Stimulated activated CD4-positive, alpha-beta T cell treated with anti-CD3 and anti-CD28 coated beads, Interleukin-4, amount 100 ng/mL, for 1 hour (primary cell): ENCODE measurements at places on chromosomes 7 and 10.

DNA sequence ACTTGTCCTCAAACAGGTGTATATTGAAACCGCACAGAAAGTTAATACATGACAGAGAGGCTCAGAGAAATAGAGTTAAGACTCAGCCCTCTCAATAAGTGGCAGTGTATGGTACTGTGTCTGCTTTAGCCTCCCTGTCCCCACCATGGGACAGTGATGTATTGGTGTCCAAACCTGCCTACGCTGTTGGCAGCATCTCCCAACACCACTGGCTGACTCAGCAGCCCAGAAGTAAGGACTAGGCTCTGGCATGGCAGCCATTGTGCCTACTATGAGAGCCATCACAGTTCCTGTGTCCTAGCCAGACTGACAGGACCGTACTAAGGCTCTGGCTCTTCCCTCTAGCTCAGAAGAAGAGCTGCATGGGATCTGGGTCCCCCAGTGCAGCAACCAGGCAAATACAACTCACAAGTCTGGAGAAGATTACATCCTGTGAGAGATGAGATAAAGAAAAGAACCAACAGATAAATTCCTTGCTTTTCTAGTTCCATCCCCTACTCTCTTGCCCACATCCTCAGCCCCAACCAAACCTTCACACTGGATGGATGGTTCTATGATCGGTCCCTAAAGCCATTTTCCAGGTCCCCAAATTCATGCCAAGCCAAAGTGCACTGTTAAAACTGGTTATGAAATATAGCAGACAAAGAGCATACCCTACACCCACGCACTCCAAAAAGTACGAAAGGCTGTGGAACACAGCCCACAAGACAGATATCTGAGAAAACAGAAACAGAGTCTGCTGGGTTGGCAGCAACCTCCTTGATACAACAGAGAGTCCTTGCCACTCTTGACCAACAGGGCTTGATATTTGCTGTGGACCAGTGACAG lies 44.1 kb upstream of the DMTF1 start:
- no peak for DNase-seq

- DNase-seq: no peak
Observed at GRCh38 chr7:1027242-1028043, 16.9 kb upstream of the GPR146 start.

DNA sequence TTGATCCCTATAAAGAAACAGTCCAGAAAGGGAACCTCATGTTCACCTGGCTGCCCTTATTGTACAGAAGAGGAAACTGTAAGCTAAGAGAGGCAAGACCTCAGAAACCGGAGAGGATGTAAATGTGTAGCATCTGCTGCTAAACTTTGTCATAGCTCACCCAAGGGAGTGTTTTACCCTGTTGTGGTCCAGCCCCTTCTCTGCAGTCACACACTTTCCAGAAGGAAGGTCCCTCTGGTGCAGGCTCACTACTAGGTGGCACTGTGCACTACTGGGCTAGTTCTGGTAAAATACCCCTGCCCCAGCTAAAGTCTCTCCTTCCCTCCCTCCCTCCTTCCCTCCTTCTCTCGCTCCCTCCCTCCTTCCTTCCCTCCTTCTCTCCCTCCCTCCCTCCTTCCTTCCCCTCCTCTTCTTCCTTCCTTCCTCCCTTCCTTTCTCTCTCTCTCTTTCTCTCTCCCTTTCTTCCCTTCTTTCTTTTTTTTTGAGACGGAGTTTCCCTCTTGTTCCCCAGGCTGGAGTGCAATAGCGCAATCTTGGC lies 42.5 kb upstream of the LCOR start:
- DNase-seq: no peak

DNA sequence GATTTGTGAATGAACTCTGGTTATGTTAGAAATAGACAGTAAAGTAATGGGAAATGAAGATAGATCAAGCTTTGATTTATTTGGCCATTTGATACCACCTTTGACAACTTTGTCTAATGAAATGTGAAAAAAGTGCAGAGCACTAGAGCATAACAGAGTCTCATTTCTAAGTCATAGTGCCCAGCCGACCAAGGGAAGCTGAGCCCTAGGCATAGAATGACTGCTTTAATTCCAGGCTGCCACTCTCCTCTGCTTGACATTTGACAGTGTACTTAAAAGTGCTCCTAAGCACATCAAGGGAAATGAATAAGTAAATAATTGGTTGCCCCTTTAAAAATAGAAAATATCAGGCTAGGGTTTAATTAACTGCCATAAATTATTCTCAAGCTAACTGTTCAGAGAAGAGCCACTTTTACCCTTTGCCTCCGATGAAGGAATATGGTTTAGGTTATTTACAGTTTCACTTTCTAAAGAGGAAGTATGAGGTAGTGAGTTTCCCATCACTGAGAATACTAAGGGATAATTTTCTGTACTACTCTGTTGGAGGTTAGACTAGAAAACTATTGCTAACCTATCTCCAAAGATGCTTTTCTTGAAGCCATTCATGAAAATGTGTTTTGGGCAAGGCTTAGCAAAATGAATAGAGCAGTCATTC lies 591.6 kb downstream of the REEP3 start:
- DNase-seq: no peak

GRCh38 chr10:123480845-123481244 lies 185.3 kb upstream of the GPR26 start:
- DNase-seq: no peak

- DNase-seq: peak; percentile 46
Observed at GRCh38 chr10:14822879-14823755, 14.7 kb downstream of the CDNF start.

- DNase-seq: no peak
Observed at GRCh38 chr10:124068929-124069328, 24.5 kb downstream of the CHST15 start.

- no peak for DNase-seq
Observed at GRCh38 chr7:27102581-27103442, at the start of gene HOXA2. Gene HOXA2, minus strand, starts transcription at chr7:27102683. Its CDS starts 183 bp downstream, at chr7:27102500.

GRCh38 chr10:92593619-92594588 lies 974 bp downstream of the KIF11 start:
- no peak for DNase-seq

GRCh38 chr10:111267673-111268072 lies 190.8 kb downstream of the ADRA2A start:
- DNase-seq: no peak

DNA sequence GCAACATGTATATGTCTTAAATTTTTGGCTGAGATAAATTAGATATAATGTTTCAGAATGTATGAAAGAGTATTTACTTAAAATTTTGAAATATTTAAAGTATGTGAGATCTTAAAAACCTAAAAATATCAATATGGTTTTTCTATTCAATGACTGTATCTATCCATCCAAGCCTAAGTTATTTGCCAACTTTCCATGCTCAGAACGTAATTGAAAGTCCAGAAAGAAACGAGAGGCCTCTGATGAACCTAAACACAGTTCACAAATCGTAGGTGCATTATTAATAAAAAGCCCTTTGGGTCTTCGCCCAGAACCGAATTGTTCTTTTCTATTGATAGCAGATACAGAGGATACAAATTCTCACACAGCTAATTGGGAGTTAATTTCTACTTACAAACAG lies 6.5 kb downstream of the SVIL start:
- DNase-seq: no peak

DNA sequence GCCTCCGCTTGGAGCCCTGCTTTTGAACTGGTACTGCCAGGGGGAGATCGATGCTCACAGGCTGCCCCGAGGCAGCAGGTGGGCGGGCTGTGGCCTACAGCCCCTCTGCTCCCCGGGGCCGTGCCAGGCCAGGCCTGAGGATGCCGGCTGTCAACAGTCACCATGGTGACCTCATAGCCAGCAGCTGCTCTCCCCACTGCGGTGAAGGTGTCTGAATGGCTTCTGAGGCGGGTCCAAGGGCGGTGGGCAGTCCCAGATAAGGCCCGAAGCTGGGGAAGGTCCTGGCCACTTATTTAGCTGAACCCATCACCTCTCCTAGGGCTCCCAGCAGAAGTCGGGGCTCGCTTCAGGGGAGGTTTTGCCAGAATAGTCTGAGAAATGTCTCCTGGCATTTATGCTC lies 179.3 kb downstream of the ARHGAP12 start:
- DNase-seq: no peak

DNA sequence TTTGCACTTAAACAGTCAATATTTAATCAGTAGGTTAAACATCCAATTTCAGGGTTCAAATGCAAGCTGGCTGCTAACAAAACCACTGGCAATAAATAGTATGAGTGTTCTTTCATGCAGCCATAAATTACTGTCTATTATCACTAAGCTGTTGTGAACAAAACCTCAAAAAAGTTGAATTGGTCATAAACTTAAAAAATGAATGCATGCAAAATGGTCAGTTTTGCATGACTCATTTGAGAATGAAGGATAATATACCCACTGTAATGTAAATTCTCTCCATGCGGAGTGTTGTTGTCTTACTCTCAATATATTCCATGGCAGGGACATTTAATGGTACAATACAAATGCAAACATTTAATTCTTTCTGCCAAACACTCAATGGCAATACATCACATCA lies 226.4 kb downstream of the MAGI2 start:
- DNase-seq: no peak

DNA sequence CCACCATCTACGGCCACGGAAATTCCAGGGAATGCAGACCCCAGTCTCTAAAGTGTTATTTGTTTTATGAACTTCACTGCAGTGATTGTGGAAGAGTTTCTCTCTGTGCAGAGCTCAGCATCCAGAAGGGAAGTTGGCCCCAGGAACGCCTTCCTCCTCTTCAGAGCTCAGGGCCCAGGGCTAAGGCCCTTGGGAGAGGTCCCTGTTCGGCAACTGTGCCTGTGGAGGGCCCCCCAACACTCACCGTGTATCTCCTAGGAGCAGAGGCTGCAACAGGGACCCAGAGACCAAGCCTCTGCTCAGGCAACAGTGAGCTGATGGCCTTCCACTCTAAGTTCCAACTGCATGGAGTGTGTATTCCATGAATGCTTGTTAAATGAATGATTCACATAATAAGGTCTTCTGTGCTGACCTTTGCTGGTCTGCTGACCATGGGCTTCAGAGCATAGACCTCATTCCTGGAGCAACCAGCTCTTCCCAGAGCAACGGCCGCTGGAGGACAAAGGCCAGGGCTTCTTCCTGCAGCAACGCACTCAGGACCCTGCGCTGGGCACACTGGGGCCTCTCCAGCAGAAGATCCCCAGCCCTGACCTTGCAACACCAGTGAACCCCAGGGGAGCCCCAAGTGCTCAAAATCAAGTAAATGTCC lies 7.7 kb downstream of the DIP2C start:
- no peak for DNase-seq

GRCh38 chr10:121975295-121976086 lies 474 bp upstream of the NSMCE4A start:
- DNase-seq: no peak

DNA sequence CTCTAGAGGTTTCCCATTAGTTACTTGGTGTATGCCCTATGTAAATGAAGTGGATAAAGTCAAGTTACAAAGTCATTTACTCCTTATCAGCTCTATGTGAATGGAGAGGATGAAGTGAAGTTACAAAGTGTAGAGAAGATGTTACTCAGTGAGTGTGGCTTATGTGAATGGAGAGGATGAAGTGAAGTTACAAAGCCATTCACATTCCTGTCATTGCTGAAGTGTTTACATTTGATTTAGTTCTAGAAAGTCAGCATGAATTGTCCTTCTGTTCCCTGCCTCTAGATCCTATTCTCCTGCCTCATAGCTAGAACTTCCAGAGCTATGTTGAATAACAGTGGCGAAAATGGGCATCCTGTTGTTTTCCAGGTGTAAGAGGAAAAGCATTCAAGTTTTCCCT lies 880.1 kb downstream of the DNAJB9 start:
- no peak for DNase-seq

- DNase-seq: no peak
Observed at GRCh38 chr7:134806197-134806596, 26.8 kb downstream of the CALD1 start.

- no peak for DNase-seq
Observed at GRCh38 chr7:108805808-108806397, 236.2 kb downstream of the DNAJB9 start.

DNA sequence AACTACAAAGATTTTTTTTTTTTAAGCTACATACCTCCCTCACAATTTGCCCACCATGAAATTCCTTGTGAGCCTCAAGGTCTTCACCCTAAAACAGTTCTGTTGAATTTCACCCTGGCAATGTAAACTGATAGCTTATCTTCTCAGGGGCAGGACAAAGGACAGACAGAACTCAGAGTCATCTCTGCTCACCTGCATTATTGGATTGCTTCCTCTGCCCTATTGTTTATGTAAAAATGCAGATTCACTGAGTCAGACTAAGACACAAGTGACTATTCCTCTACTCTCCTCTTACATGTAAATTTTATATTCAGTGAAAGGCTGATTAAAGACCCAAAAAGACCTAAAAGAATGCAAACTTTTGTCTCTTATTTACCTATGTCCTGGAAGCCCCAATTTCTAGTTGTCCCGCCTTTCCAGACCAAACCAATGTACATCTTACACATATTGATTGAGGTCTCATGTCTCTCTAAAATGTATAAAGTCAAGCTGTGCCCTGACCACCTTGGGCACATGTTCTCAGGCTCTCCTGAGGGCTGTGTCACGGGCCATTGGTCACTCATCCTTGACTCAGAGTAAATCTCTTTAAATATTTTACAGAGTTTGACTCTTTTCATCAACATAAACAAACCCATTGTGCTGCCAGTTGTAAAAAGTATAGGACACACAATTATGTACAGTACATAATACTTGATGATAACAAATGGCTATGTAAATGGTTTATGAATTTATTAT lies 440.2 kb downstream of the HTR7 start:
- DNase-seq: no peak

DNA sequence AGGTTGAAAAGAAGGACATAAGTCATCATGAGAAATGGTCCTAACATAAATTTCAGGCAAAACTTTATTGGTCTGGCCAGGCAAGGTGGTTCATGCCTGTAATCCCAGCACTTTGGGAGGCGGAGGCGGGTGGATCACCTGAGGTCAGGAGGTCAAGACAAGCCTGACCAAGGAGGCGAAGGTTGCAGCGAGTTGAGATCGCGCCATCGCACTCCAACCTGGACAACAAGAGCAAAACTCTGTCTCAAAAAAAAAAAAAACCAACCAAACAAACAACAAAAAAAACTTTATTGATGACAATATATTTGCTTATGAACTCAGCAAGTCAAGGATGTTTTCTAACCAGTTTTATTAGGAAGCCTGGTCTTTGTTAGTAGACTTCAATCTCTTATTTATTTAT lies 54.6 kb upstream of the ARHGAP21 start:
- DNase-seq: no peak

DNA sequence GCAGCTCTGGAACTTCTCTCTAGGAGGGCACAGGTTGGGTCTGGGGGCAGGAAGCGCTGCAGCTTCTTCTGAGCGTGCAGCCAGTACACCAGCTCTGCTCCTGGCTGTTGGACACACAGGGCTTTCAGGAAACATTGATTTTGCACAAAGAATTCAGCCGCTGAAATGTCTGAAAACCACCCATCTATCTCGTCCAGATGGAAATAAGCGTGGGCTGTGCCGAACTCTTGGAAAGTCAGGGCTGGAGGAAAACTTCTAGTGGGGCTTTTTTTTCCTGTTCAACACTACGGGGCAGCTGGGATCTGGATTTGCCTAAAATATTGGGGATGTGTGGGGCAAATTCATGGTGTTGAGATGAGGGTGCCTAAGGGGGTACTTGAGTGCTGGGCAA lies 31.2 kb downstream of the PALD1 start:
- no peak for DNase-seq

DNA sequence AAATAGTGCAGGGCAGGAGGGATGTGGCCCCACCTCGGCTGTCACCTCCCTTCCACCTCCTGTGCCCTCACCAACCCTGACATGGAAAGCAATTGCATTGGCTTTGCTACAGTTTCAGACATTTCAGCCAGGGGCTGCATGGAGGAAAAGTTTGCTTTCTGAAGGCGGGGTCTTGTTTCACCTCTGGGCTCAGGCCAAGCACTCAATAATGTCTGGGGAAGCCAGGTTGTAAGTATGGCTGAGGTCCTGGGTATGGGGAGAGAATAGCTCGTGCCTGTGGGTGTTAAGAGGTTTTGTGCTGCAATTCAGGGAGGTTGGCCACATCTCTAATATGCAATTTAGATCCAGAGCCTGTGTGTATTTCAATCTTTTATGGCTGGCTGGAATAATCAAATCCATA lies 238.4 kb upstream of the MKI67 start:
- no peak for DNase-seq
